ENCODE measurements at places on chromosomes 3 and 15.

DNA sequence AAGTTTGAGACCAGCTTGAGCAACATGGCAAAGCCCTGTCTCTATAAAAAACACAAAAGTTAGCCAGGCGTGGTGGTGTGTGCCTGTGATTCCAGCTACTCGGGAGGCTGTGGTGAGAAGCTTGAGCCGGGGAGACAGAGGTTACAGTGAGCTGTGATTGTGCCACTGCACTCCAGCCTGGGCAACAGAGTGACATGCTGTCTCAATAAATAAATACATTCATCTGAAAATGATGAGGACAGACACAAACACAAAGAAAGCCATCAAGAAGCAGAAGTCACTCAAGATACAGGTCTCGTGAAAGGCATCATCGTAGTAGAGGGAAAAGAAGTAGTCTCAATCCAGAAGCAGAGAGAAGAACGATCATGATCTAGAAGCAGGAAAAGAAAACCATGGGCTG is 18.1 kb downstream of the AP3S2 start:
- no peak for DNase-seq

DNA sequence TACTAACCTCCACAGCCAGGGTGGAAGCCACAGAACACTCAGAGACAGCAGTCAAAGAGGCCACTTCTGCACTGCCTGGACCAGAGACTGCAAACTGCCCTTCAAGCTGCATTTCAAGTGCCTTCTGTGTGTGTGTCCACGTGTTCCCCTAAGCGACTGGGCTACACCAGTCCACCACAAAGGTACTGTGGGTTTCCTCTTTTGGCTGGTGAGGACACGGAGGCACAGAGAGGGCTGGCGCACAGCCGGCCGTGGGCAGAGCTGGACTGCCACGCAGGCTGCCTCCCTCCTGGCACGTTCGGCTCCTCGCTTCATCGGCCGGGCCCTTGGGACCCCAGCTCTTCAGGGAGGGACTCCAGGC is 60.9 kb downstream of the MGLL start:
- no peak for DNase-seq

- DNase-seq: no peak
Measured at GRCh38 chr3:172193436-172193835, 154.1 kb downstream of the FNDC3B start.

DNA sequence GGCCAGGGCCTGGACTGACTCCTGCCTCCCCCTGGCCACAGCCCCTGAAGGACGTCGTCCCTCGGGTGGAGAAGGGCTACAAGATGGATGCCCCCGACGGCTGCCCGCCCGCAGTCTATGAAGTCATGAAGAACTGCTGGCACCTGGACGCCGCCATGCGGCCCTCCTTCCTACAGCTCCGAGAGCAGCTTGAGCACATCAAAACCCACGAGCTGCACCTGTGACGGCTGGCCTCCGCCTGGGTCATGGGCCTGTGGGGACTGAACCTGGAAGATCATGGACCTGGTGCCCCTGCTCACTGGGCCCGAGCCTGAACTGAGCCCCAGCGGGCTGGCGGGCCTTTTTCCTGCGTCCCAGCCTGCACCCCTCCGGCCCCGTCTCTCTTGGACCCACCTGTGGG is 10.3 kb upstream of the LMAN1L start:
- DNase-seq: no peak

GRCh38 chr3:116059421-116060096 is 385.7 kb downstream of the LSAMP start:
- no peak for DNase-seq

DNA sequence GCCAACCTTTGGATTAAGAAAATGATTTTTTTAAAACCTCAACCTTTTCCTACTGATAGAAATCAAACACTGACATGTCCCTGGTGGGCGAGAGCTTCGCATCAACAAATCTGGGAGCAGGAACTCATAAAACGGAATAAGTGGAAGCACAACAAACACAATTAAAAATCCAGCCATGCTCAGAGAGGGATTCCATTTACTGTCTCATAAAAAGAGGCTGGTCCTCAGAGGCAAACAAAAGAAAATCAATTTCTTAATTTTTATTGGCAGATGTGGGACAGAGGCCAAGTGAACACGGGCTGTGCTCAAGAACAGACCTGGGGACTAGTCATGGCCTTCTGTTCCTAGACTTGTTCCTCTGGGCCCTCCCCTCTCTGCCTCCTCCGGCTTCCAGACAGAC is 214.5 kb downstream of the NTRK3 start:
- DNase-seq: no peak

- DNase-seq: no peak
Measured at GRCh38 chr3:186185194-186185787, 76.4 kb upstream of the ETV5 start.

DNA sequence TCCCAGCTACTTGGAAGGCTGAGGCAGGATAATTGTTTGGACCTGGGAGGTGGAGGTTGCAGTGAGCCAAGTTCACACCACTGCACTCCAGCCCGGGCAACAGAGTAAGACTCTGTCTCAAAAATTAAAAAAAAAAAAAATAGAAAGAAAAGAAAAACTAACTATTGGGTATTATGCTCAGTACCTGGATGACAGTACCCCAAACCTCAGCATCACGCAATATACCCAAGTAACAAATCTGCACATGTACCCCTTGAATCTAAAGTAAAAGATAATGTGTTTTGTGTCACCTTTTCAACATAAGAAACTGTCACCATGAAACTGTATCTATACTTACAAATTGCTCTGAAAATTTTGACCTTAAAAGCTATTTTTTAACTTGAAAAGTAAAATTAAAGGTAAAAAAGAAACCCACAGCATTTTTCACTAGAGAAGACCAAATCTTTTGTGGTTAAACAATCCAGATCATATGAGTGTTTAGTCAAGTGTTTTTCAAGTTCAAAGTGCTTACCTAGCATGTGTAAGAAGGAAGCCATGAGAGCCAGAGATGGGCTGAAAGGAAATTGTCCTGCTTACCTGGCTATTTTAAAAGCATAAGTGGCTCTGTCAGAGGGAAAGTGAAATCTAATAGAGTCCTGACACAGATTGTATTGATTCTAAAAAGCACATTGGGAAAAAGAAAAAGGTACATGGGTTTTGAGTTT is 50.5 kb downstream of the MYO1E start:
- DNase-seq: no peak

DNA sequence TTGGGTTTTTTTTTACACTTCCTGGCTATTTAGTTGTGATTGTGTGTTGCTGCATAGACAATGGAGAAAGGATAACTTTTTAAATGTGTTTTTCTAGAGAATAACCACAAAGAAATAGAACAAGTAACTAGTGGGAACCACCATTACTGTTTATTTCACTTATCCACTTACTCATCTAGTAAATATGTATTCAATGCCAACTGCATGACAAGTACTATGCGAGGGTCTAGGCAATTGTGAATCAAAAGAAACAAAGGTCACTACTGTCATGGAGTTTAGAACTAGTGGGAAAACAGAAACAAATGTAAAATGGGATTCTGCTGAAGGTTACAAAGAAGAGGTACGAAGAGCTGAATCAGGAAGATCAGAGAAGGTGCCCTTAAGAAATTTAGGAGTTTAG is 600.9 kb upstream of the ROBO2 start:
- DNase-seq: no peak

- DNase-seq: no peak
Measured at GRCh38 chr15:28104326-28104725, 5.2 kb upstream of the OCA2 start.

- no peak for DNase-seq
Measured at GRCh38 chr3:16236856-16237393, 27.8 kb downstream of the DPH3 start.

DNA sequence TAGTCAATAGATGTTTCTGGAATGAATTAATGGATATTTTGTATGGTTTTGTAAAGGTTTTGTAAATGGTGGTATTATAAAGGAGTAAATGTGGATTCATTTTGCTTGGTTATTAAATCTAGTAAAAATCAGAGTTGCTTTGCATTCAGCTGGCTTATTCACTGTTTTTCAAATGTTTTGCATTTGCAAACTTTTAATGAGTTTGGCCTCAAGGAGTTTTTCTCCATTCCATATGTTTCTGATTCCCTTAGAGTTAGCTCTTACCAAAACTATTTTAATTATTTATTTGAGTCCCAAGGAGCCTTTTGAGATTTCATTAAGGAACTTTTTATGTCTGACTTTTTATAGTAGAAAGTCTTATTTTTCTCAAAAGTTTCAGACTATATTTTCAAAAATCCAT is 992.2 kb downstream of the DIPK2A start:
- DNase-seq: no peak

DNA sequence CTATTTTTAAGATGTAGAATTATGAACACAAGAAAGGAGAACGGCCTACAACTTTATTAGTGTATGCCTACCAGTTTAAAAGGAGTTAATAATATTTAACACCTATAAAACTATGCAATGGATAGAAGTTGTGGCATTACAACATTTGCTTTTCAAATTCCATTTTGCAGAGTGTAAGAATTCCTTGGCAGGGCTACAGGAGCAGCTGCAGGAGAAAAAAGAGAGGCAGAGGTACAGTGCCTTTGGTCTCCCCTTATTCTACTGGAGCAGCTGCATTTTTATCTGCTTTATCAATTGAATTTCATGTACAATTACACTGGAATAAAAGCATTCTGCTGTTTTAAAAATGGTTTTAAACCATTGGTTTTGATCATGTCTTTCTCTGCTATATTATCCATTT is 145.7 kb upstream of the KCNH8 start:
- no peak for DNase-seq

GRCh38 chr3:62462104-62462762 is 88.9 kb upstream of the FEZF2 start:
- no peak for DNase-seq

GRCh38 chr3:45929042-45929679 is 14.1 kb upstream of the CXCR6 start:
- DNase-seq: no peak

DNA sequence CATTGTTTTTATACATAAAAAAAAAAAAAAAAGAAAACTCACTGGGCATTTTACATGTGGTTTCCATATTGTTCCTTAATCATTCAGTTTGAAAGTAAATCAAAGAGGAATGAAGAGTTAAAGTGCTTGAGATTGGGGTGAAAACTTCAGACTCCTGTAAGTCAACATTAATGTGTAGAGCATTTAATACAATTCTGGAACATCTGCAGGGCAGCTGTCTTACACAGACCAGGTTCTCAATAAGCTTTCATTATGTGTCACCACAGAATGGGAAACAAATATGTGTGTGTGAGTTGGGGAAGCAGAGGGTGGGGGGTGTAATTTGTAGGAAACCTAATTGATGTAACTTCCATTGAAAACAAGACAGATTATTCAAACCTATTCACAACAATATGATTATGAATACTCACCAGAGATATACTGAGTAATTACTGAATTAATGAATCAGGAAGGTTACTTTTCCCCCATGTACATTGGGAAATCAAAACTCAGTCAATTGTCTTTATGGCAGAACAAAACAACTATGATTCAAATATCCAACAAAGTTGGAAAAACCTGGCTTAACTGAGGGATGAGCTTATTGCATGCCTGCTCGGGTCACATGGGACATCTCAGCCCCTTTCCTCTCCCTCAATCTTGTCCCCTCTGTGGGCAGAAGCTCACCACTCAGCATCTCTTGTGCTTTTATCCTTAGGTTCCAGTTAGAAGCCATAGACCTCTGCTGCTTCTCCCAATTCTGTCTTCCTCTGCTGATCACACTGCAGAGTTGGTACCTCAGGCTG is 281.2 kb upstream of the THBS1 start:
- DNase-seq: no peak

DNA sequence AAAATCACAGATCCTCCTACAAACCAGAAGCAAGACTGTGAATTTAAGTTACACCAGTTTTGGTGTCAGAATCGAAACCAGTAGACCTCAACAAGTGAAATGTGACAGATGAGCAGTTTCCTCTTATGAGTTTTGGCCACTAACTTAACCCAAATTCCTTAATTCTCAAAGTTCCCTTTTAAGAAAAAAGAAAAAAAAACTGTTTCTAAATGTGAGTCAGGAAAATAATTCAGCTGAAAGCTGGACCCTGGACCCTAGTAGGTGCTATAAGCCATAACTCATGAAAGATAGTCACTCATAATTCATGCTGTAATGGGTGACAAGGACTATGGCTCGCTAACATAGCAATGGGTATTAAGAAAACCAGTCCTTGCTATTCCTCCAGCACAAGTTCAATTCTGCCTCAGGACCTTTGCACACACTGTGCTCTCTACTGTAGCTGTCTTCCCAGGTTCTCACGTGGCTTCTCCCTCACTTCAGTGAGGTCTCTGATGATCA is 9.0 kb upstream of the THRB start:
- DNase-seq: no peak

GRCh38 chr3:180828723-180829408 is 83.6 kb upstream of the FXR1 start:
- DNase-seq: no peak

DNA sequence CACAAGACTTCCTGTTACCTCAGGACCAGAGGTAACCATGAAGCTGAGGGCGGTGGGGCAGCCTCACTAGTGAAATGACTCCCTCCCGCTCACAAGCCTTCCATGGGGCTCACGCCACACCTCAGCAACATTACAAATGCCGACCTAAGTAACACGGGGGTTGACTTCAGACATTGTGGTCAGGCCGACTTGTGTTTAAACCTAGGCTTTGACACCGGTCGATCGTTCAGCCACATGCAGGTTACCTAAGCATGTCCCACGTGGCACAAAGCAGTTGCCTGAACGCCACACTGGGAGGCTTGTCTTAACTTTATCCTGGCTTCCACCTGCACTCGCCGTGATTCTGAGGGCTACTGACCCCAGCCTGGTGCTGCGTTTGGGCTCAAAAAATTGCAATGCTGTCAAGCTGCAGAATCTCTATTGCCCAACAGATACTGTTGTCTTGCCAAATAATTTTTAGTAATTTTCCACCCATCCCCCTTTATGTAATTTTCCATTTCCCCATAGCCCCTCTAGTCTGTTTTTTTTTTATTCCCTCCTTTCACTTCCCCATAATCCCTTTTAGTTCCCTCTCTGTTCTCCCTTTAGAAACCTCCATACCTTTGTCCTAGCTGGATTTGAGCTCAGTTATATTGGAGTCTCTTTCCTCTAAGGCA is 158.6 kb upstream of the RGMA start:
- DNase-seq: no peak

DNA sequence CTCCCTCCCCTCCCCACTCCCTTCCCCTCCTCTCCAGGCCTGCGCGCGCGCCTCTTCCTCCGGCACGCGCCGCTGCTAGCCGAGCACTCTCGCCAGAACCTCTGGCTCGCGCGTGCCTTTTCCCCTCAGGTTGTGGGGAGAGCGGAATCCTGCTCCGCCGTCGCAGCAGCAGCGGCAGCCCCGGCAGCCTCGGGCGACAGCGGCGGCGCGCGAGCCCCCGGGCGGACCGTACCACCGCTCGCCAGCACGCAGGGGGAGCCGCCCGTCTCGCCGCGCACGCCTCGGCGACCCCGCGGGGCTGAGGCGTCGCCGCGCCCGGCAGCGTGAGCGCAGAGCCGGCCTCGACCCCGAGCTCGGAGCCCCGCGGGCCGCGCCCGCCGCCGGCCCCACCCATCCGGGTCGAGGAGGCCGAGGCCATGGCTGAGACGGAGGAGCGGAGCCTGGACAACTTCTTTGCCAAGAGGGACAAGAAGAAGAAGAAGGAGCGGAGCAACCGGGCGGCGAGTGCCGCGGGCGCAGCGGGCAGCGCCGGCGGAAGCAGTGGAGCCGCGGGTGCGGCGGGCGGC is at the start of gene CDV3:
CDV3 (plus strand) TSS at position 58 of the 566 bp plus-strand sequence; CDS start at position 417, 359 bp downstream.
- no peak for DNase-seq
